ENCODE measurements at places on chromosomes 2 and 18.

GRCh38 chr18:8703092-8703709, 2.2 kb upstream of the MTCL1 start:
- peak; percentile 22 for DNase-seq

DNA sequence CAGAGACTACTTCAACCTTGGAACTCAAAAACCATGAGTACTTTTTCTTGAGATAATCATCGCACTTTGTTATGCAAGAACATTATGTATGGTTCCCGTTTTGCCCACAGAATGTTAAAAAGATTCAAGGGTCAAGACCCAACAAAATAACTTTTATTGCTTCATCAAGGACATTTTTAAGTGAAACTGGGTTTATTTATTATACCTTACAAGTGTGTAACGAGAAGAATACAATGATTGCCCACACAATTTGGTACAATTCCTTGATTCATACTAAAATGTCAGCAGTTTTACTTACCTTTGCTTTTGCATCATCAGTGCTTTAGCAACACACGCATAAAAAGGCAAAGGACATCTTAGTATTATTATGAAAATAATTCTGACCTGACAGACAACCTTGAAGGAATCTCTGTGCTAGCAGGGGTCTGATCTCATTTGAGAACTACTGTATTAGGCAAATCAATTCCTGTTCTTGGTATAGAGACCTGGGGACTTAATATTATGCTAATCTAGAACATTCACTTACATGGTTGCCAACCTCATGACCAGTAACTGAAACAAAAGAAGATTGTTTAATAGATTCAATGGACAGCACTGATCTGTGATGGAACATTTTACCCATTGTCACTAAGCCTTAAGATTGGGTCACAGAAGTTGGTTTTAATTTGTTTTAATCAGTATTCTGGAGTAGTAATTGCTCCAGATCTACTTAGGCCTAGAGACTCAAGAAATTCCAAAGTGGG, 16.2 kb downstream of the CCDC88A start:
- no peak for DNase-seq

- DNase-seq: peak; percentile 16
Observed at GRCh38 chr2:24926602-24927252, 6.7 kb upstream of the ADCY3 start.

DNA sequence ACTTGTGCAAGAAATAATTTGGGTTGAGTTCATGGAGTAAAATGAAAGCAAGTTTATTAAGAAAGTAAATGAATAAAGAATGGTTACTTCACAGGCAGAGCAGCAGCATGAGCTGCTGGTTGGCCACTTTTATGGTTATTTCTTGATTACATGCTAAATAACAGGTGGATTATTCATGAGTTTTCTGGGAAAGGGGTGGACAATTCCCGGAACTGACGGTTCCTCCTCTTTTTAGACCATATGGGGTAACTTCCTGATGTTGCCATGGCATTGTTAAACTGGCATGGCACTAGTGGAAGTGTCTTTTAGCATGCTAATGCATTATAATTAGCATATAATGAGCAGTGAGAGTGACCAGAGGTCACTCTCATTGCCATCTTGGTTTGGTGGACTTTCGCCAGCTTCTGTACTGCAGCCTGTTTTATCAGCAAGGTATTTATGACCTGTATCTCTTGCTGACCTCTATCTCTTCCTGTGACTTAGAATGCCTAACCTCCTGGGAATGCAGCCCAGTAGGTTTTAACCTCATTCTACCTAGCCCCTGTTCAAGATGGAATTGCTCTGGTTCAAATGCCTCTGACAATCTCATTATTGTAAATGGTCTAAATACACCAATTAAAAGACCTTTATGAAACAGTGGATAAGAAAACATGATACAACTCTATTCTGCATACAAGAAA, 114.1 kb upstream of the FIGN start:
- DNase-seq: no peak

DNA sequence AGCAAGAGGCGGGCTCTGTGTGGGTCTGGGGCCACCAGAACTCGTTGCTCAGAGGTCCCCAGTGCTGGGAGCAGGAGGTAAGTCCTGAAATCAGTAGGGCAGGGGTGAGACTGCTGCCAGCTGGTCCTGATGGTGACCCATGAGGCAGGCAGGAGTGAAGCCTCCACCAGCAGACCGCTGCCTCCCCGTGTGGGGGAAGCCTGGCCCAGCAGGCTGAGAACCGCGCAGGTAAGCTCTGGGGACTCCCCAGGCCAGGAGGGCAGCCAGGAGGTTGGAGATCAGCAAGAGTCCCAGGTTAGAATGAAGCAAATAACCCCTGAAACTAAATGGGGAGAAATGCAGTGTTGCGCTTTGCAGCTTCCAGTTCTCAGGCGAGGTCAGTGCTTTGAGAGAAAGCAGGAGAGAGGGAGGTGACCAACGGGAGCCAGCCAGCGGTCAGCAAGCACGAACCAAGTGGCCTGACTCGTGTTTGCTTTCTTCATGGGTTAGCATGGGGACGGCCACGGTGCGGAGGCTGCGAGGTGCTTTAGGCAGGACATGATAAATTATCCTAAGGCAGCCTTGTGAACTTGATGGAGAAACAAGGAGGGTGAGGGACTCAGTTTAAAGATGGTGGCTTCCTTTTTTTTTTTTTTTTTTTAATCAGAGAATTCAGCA, 26.2 kb downstream of the INHBB start:
- no peak for DNase-seq

- DNase-seq: no peak
Observed at GRCh38 chr2:191835539-191836350, 11.1 kb downstream of the CAVIN2 start.

GRCh38 chr18:75253784-75254183, 43.2 kb downstream of the TSHZ1 start:
- DNase-seq: peak; percentile 39

DNA sequence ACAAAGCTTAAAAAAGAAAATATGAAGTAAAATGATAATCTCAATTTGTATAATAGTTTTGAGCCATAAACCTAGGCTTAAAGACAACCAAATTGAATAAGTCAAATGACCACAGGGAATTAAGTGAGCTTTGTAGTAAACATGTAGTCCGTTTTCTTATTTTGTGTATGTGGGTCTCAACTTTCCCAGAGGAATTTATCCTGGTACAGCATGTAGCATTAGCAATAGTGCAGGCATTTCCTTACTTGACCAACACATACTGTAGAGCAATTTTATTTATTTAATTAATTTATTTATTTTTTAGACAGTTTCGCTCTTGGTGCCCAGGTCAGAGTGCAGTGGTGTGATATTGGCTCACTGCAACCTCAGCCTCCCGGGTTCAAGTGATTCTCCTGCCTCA, 37.5 kb upstream of the MTCL1 start:
- no peak for DNase-seq

DNA sequence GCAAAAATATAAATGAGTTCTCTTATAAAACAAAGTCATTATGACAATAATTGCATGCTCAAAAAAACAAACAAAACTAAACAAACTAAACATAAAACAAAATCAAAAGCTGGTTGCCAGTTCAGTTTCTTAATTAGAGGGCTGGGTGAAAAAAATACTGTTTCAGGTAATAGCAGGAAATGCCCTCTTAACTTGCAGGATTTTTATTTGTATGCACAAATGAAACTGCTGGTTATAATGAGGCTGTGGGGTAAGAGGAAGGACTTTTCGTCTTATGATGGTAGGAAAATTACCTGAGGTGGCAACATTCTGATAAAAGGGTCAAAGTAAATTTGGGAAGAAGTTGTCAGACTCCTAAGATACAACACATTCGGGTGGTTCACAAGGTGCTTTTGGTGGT, 21.5 kb upstream of the CDKL4 start:
- DNase-seq: no peak

GRCh38 chr2:67842375-67842959, 220.3 kb downstream of the C1D start:
- no peak for DNase-seq

GRCh38 chr2:101346909-101347308, 38.4 kb upstream of the RNF149 start:
- DNase-seq: no peak

DNA sequence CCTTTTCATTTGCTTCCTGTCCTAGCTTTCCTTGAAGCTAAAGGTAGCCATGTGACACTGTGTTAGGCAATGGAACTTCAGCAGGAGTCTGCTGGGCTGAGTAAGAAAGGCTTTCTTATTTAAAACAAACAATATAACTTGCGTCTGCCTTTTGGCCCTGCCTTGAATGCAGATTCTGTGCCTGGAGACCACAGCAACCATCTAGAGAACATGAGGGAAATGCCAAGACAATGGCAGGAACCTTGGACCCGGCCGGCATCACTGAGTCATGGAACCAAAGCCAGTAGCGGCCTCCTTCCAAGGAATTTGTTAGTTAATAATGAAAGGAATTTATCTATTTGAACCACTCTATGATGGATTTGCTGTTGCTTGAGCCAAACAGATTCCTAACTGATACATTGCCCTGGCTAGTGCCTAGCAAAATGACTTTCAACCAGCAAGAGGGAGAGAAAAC, 207.5 kb upstream of the EPHA4 start:
- no peak for DNase-seq

- no peak for DNase-seq
Observed at GRCh38 chr2:48727560-48727959, 28.0 kb downstream of the LHCGR start.

- no peak for DNase-seq
Observed at GRCh38 chr2:206462240-206462854, 19.0 kb downstream of the ADAM23 start.

GRCh38 chr2:145412155-145412554, 892.2 kb upstream of the ZEB2 start:
- no peak for DNase-seq

- DNase-seq: no peak
Observed at GRCh38 chr2:71462641-71463341, 9.4 kb downstream of the DYSF start.

DNA sequence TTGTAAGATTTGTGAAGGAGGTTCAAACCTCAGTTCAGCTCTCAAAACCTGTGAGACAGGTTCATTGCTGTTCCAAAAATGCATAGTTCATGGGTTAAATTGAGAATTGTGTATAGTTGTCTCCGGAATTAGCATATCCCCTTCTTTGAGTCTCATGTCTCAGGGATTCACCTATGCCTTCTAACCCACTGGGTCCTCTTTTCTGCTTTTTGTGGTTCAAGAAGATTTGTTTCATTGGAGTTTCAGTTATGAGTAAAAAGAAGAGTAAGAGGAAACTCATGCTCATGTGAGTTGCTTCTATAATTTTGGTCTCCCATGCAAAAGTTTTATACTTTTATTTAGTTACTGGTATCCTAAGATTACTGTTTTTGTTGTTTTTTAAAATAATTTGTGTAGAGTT, 1219.8 kb upstream of the ZEB2 start:
- DNase-seq: no peak

DNA sequence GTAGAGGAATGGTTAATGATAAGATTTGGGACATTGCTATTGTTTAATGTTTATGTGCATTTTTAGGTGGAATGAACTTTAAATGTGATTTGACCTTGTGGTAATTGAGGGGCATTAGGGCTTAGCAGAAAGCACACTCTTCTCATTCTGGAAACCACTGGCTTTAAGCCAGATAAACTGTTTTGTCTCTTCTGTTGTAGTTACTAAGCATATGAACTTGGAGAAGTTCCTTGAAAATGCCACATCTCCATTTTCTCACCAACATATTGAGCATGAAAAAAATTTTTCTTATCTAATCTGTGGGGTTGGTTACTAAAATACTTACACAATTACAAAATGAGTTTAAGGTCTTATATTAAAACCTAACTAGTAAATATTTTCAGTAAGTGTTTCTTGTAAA, 70.8 kb upstream of the FSHR start:
- no peak for DNase-seq

GRCh38 chr18:39788383-39788782, 2166.7 kb upstream of the PIK3C3 start:
- DNase-seq: no peak

- DNase-seq: peak; percentile 70
Observed at GRCh38 chr2:208466151-208466919, 59.7 kb downstream of the PTH2R start.

GRCh38 chr18:44341759-44342158, 338.9 kb upstream of the SETBP1 start:
- no peak for DNase-seq

- DNase-seq: no peak
Observed at GRCh38 chr18:6150430-6150829, 255.1 kb upstream of the TMEM200C start.

DNA sequence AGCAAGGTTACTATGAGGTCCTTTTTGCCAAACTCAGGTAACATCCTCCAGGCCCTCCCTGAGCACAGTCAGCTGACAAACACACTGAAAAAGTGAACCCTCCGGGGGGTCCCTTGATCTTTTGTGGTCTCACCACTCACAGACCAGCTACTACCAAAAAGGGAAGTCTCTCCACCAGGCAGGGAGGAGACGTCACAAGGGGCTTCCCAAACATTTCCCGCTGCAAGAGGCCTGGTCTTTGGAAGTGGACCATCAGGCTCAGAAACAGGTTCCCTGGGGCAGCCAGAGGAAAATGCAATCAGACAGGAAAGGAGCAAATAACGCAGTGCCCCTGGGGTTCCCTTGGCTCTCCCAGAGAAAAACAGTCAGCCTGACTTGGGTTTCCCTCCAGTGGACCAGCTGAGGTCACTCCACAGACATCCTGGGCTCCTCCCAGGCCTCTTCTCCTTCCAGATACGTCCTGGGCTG, 38.7 kb upstream of the POMC start:
- peak; percentile 70 for DNase-seq

- no peak for DNase-seq
Observed at GRCh38 chr2:221372159-221372884, 199.8 kb downstream of the EPHA4 start.

DNA sequence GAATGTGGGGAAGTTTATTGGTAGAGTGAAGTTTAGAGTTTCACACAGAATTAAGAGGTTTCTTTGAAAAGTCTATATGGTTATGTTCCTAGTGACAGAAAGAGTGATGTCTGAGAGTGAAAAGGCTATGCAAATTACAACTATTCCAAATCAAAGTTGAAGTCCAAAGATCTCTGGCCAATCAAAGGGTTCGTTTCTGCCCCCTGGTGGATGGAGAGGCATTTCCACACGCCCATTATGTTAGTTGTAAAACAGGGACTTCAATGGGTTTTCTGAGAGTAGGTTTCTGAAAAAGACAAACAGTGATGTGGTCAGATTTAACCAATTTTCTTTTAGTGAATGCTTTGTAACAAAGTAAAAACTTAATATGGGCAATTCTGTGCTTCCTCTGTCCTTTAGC, 441.5 kb upstream of the POU3F3 start:
- peak; percentile 49 for DNase-seq

- peak; percentile 80 for DNase-seq
Observed at GRCh38 chr2:190781604-190782198, 98.9 kb upstream of the GLS start.

GRCh38 chr2:55137024-55137958, 87.0 kb upstream of the RTN4 start:
- DNase-seq: no peak

- DNase-seq: peak; percentile 97
Observed at GRCh38 chr2:237674731-237675276, 47.4 kb downstream of the LRRFIP1 start.

GRCh38 chr2:41510108-41510507, 537.7 kb upstream of the PKDCC start:
- DNase-seq: no peak

DNA sequence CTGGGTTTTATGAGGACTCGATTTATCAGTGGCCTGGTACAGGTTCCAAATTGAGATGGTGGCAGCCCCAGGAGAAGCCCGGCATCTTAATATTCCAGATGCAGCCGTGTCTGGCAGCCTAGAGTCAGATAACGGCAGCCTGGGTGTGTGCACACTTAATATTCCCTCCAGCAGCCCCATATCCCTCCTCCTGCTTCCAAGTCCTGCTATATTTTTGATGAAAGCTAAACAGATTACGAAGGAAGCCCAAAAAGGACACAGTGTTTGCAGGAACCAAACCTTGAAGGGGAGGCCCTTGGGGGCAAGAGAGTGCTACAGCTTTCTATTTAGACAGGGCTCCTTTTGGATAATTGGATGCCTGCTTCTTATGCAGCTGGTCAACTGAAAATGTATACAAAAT, 25.1 kb upstream of the ALK start:
- DNase-seq: no peak

Measured in NB4 (cell line).